ENCODE measurements at places on chromosomes 2 and 18.
A peak's percentile ranks its signal among the peaks of the same experiment; 100 is the strongest.

DNA sequence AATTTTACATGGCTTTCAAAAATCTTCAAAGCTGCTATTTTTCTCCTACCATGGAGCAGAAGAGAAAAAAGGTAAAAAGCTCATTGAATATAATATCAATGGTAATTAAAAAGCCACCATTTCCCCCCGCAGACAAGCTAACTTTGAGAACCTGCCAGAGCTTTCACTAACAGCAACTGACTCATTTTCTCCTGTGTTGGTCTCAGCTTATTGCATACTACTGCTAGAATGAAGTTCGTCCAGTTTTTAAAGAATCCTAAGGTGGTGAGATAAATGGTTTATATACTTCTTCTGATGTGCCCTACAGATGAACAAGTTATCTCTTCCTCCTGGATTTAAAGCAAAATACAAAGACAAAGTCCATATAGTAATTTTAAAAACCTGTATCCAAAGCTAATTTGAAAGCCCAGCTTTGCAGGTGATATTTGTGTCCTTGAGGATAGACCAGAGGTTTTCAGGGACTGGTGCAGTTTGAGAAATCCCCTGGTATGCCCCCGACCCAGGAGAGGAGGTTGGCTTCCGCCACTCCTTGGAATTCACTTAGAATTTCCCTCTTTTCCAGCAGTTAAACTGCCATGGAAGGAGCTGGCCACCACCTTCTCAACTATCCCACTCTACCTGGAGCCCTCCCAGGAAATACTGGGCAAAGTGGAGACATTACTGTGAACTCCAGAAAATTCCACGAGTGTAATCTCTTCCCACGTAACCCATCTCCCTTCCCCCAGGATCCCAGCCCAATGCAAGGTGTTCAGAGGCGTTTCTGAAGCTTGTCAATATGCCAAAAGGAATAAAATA, 17.5 kb downstream of the YPEL5 start:
- DNase-seq, result no peak

- DNase-seq, result no peak
These were observed 103.3 kb upstream of the EPHA4 start for GRCh38 chr2:221675201-221675908.

DNA sequence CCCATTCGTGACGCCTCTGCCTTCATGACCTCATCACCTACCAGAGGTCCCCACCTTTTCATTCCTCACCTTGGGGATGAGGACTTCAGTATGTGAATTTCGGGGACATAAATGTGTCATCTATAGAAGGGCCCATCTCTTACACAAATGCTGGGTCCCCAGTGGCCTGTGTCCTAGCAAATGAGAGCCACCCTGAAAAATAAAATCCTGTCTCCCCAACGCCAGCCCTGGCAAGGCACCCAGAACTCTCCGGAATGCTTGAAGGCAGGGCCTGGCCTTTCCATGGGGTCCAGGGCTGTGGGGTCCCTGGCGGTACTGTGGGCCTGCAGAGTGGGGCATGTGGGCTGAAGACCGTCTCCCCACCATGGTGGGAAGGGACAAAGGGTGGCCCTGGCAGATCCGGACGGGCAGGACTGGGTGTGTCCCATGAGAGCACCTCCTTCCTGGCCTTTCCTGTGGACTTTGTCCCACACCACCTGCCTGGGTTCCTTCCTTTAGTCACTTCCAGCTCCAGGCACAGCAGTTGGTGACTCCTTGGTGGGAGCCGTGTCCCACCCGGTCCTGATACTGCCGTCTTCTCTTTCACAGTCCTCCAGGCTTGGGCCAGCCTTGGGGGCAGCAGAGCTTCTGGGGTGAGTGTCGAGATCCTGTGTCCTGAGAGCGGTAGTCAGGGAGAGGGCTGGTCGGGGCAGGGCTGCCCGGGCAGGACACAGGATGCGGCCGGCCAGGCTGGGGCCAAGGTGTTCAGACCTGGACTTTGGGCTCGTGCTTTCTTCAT, 18.6 kb downstream of the CAPN10 start:
- DNase-seq, result no peak

DNA sequence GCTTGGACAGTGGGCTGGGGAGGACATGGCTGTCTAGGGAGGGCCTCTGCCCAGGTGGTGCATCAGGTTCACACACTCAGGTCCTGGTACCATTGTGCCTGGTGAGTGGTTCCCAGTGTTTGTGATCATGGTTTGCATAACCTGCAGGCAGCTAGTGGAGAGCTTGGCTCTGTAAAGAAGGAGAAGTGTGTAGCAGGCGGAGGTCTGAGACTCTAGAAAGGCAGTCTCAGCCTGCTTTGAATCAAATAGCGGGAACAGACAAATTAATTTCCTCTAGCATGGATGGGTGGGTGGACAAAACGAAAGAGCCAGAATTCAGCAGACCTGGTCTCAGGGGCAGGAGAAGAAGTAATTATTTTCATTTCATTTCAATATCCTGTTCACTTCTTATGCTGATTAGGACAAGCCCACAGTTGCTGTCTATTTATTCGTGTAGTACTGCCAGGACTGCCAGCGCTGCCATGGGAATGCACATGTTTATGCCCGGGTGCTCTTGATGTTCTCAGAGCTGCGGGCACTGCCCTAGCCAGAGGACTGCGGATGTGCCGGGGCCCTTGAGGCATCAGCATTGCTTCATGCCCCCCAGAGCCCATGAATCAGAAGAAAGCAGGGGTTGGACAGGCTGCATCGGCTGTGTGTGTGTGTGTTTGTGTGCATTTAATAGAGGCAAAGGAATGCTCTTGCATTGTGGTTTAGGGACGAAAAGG, 45.4 kb upstream of the DLX2 start:
- DNase-seq, result no peak

DNA sequence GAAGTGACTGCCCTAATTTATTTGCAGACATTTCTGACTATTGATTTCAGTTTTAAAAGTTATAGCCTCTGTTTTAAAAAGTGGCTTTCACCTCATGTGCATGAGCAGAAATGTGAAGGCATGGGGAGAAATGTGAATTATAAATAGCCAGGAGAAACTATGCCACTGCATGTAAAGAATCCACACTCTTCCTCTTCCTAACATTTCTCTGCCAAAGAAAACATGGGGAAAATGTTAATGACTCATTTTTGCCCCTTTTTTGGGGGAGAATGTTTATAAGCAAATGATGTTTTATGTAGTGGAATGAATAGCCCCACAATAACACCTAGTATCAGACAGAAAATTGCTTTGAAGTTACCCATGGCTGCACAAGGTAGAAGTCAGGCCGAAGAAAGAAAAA, 249.0 kb upstream of the TANK start:
- no peak for DNase-seq

GRCh38 chr2:197759625-197760292, 25.4 kb downstream of the BOLL start:
- DNase-seq, result no peak

- DNase-seq, result no peak
These were observed 192.4 kb downstream of the RDH14 start for GRCh38 chr2:18368008-18368407.

GRCh38 chr18:12373116-12373770, 3.8 kb downstream of the AFG3L2 start:
- DNase-seq, result no peak

DNA sequence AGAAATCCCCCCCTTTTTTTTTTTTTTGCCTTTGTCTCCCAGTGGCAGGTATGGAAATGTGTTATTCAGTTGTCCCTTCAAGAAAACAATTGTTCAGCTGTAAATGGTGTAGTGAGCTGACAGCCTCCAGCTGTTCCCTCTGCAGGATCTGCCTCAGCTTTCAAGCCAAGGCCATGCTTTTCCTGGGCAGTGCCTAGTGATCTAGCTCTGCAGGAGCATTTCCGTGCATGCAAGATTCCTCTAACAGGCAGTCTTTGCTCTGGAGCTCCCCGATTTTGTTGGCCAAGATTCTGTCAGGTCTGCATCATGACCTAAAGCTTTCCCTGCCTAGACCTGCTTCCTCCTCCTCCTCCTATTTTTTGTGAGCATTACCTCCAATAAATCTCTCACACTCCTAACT, 300.7 kb upstream of the UBE2E3 start:
- peak; percentile 18 for DNase-seq

- DNase-seq, result no peak
These were observed 139.0 kb upstream of the TRIB2 start for GRCh38 chr2:12577567-12578253.

DNA sequence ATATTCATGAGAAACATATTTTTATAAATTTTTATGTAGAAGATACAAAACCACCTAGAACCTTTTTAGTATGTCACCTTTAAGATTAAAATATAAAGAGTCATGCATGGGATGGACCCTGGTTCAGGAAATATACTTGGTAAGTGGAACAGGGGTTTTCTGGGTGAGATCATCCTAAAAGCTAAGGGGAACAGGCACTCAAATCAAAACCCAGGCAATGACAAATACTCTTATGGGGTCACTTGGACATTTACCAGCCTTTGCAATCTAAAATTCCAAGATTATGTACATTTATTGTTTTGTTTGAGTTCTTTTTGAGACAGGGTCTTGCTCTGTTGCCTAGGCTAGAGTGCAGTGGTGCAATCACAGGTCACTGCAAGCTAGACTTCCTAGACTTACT, 65.8 kb downstream of the SGPP2 start:
- no peak for DNase-seq

DNA sequence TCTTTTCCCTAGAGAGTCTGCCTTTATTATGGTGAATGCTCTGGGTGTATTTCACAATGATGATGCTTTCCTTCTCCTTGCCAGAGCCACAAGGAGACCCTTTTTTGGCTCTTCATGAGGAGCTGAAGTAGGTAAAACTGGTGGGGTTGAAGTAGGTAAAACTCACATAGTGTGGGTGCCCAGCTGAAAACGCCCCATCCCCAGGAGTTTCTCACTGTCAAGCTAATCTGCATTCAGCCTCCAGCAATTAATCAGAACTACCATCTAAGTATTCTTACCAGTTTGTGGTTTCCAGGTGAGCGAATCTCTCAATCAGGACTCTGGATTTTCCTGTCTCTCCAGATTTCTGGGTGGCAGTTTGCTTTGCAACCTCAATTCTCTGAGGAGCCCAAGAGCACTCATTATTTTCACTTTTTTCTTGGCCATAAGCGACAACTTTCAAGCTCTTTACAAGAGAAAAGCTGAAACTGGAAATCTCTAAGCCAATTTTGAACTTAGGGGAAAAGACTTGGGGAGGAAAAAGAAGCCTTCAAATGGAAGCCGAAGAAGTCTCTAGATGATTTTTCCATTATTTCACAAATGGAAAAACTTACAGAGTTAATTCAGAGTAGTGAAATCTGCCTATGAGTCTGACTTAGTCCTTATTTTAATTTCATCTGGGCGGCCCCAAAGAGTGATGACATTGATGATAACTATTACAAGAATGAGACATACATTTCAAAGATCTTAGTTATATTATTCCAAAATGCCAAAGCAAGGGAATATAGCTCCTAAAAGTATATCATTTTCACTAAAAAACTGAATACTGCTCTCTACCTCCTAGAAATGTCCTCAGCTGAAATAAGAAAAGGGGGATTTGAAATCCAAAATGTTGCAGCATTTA, 121.4 kb upstream of the MAP3K20 start:
- no peak for DNase-seq

- DNase-seq, result no peak
These were observed 140.8 kb downstream of the DDX1 start for GRCh38 chr2:15732341-15733077.

GRCh38 chr18:13725566-13726231, 659 bp downstream of the FAM210A start:
- DNase-seq, result no peak

GRCh38 chr2:201263779-201264178, 3.4 kb downstream of the CASP8 start:
- no peak for DNase-seq

DNA sequence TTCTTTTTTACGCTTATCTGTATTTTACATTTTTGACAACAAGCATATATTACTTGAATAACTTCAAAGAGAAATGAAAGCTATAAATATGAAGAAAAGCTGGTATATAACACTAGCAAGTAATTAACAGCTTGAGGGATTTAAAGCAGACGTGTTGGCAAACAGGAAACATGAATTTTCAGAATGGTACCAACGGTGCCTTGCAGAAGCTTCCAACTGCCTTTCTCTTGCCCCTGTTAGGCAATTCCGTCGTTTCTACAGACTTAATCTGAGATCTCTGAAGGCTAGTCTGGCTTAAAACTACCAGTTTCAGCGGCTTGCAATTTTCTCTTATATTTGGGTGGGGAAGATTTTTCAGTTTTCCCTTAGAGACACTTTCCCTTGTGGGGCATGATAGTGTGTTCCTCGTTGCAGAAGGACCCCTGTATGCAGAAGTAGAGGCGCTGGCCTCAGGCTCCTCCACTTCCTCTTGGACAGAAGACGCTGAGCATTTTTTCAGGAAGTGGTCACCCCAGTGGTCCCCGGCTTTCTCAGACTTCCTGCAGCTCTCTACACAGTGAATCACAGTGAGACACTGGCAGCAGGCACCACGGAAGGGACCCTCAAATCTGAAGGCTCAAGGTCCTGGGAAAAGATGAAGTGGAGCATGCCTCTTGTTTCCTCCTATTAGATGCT, 56.2 kb upstream of the SLC16A14 start:
- no peak for DNase-seq

- DNase-seq, result no peak
These were observed 73.8 kb upstream of the MGAT4A start for GRCh38 chr2:98804736-98805135.

Measured in endothelial cell (in vitro differentiated cells).